Immature natural killer cell (primary cell): ENCODE measurements at places on chromosomes 6 and 20. TPM values are rescaled to one million over a fixed set of nuclear protein-coding genes. Genes with fewer than 3 reads are reported as not detected.

Gene ELOVL4
- 0.34 TPM for polyA plus RNA-seq

DNA sequence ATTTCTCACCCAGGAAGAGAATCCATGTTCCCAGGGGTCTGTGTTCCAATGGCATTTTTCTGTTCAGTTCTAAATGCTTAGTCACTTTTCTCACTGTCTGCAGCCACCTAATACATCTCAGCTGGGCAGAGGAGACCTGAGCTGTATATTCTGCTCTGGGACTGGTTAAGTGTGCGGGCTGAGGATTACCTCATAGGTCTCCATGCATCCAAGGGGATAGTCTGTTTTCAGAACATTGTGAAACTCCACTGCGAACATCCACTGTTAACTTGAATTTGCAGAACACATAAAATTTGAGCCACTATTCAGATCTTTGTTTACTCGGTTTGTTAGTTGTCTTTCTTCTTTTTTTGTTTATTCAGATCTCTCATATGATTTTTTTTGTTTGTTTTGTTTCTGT lies 947.1 kb downstream of the TFAP2A start:
- DNase-seq = no peak
- H3K27ac ChIP-seq = no peak overlapping the region
- no peak overlapping the region for H3K4me3 ChIP-seq
- H3K27me3 ChIP-seq = no peaks in the 10 kb centered on the region
- no peaks in the 10 kb centered on the region for H3K4me1 ChIP-seq
- H3K36me3 ChIP-seq = no peaks in the 10 kb centered on the region

Gene HLA-DOA
- 5.2 TPM for polyA plus RNA-seq

Gene NKX2-2
- polyA plus RNA-seq = not detected

DNA sequence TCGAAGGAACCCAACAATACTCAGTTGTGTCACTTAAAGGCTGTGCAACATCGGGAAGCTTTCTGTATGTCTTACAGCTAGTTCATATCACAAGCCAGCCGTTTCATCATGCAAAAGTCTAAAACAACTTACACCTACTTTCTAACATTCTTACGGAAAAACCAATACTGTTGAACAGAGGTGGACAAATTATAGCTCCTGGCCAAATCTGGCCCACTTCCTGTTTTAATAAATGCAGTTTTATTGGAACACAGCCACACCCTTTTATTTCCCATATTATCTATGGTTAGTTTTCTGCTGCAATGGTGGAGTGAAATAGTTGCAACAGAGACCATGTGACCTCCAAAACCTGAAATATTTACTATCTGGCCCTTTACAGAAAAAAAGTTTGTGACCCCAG lies 46.6 kb downstream of the MYB start:
- no peak overlapping the region for H3K4me3 ChIP-seq
- H3K27ac ChIP-seq = no peak overlapping the region
- H3K4me1 ChIP-seq = peaks cover 7% of the 10 kb centered on the region
- no peaks in the 10 kb centered on the region for H3K36me3 ChIP-seq
- H3K27me3 ChIP-seq = no peaks in the 10 kb centered on the region

DNA sequence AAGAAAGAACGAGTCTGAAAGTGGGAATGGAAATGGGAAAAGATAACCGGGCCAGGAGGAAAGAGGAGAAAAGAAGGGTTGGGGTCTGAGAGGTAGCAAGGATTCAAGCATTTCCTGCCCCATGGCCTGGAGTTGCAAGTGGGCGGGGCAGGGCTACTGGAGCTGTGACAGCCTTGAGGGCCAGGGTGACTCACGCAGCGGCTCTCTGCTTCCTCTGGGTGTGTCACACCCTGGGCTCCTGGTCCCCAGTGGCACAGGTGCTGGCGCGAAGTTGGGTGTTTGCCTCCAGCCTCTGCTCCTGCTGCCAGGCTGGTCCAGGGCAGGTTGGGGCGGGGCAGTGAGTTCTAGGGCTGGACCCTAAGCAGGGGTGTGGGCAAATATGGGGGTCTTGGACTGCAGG lies 3.3 kb upstream of the ULBP3 start:
- H3K36me3 ChIP-seq = no peaks in the 10 kb centered on the region
- H3K4me1 ChIP-seq = peaks cover 15% of the 10 kb centered on the region
- no peak overlapping the region for H3K4me3 ChIP-seq
- no peak overlapping the region for H3K27ac ChIP-seq
- no peak for DNase-seq

Gene RIPPLY2
- polyA plus RNA-seq = not detected

Gene GABRR1
- not detected for polyA plus RNA-seq

Gene PKIB
- 2.1 TPM for polyA plus RNA-seq

DNA sequence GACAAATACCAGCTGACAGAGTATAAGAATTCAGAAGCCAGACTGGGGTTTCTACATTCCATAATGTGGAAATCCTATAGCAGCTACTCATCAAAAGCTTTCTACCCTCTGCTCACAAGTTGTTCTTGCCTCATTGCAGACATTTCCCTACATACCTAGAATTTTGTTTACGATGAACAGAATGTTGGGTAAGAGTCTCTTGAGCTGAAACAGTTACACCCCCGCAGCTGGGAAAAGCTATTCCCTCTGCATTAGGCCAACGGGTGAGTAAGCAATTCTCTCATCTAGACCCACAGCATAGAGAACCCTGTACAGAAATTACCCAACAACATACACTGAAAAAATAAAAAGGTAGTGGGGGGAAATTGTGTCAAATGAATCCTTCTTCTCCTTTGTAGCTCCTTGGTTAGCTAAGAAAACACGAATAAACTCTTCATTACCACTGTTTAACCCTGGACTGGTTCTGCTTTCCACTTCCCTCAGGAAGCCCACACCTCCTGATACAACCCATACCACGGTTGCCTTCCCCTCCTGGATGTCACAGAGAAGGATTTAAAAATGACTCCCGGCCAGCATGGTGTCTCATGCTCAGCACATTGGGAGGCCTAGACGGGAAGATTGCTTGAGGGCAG lies 215.0 kb upstream of the SHLD1 start:
- H3K27ac ChIP-seq = no peak overlapping the region
- H3K27me3 ChIP-seq = no peaks in the 10 kb centered on the region
- H3K4me1 ChIP-seq = peaks cover 16% of the 10 kb centered on the region
- DNase-seq = no peak
- no peak overlapping the region for H3K4me3 ChIP-seq

DNA sequence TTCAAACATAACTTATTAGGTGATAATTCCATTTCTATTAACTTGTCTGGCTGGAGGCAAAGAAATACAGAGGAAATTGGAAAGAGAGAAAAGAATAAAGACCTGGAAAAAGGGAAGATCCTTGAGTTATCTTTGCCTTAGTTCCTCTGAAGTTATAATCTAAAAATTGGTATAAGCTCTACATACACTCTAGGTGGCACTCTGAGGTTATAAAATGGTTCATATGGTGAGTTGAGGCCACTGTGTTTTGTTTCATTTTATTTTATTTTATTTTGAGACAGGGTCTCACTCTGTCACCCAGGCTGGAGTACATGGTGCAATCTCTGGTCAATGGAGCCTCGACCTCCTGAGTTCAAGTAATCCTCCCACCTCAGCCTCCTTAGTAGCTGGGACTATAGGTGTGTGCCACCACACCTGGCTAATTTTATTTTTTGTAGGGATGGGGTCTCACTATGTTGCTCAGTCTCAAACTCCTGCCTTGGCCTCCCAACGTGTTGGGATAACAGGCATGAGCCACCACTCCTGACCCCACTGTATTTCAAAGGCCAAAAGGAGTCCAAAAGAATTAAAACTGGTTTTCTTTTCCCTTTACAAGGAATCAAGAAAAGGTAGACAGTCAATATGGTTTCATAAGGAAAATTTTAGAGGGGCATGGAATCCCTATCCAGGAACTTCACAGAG lies 19.4 kb downstream of the GPX6 start:
- H3K4me1 ChIP-seq = no peaks in the 10 kb centered on the region
- H3K36me3 ChIP-seq = no peaks in the 10 kb centered on the region
- peaks cover 1% of the 10 kb centered on the region for H3K27me3 ChIP-seq

Gene EYS
- not detected for polyA plus RNA-seq

DNA sequence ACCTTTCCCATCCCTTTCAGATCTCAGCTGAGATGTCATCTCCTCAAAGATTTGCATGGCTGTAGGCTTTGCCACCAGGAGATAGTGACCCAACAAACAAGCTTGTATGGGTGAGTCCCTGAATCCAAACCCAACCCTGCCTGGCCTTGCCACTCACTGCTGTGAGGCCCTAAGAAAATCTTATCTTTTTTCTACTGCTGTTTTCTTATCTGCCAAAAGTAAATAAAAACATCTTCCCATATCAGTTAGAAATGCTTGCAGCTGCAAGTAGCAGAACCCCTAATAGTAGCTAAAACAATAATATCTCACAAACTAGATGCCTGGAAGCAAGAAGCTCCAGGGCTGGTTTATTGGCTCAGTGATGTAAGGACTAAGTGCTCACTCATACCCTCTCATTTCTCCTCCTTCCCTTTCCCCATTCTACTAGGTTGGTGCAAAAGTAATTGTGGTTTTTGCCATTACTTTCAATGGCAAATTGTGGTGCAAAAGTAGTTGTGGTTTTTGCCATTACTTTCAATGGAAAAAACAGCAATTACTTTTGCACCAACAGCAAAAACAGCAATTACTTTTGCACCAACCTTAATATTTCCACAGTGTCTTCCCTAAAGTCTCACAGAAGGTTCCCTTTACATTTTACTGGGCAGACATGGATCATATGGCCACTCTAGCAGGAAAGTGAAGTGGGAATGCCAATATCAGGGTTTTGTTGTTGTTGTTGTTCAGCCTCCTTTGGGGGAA lies 56.7 kb upstream of the PSMF1 start:
- no peak overlapping the region for H3K4me3 ChIP-seq
- H3K27me3 ChIP-seq = peaks cover 5% of the 10 kb centered on the region
- peaks cover 12% of the 10 kb centered on the region for H3K36me3 ChIP-seq
- DNase-seq = no peak

- H3K4me1 ChIP-seq = peaks cover 10% of the 10 kb centered on the region
- H3K27ac ChIP-seq = no peak overlapping the region
- no peak for DNase-seq
- no peak overlapping the region for H3K4me3 ChIP-seq
- peaks cover 2% of the 10 kb centered on the region for H3K27me3 ChIP-seq
Observed at GRCh38 chr6:105898286-105898685, 187.8 kb upstream of the PRDM1 start.

GRCh38 chr20:20525756-20526155 lies 157.9 kb downstream of the INSM1 start:
- H3K4me1 ChIP-seq = no peaks in the 10 kb centered on the region
- H3K27ac ChIP-seq = no peak overlapping the region
- no peak for DNase-seq
- peaks cover 8% of the 10 kb centered on the region for H3K36me3 ChIP-seq
- H3K27me3 ChIP-seq = no peaks in the 10 kb centered on the region

Gene ERVFRD-1
- polyA plus RNA-seq = not detected

- no peak for DNase-seq
- H3K27me3 ChIP-seq = peaks cover 2% of the 10 kb centered on the region
- H3K4me3 ChIP-seq = no peak overlapping the region
- H3K4me1 ChIP-seq = peaks cover 4% of the 10 kb centered on the region
- H3K36me3 ChIP-seq = peaks cover 6% of the 10 kb centered on the region
Observed at GRCh38 chr6:154878871-154879491, 116.1 kb upstream of the TIAM2 start.

DNA sequence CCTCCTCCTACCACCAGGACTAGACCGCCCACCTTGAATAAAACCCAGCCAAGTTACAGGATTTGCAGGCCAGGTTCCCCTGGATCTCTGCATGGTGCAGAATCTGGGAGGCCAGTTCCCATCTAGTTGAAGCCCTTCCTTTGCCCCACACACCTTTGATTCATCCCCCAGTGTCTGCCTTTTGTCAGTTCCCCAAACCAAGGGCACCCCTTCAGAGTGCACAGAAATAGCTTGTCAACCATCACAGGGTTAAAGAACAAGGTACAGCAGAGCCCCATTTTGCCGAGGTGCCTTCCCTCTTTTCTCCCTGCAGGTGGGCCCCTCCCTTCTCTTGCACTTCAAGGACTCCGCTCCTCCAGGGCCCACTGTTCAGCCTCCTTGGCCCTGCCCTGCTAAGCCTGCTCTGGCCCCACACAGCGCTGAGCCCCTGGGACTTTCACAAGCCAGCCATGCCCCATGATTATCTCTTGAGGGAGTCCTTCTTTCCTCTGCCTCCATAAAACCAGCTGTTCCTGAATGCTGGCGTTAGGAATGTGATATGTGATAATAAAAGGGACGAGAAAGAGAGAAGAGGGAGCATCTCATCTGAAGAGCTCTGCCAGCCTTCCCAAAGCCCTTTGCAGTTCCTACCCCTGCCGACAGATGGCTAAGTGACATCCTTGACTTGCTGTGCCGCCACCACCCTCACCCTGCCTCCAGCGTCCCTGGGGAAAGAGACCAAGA lies 280.3 kb downstream of the CDC5L start:
- H3K4me1 ChIP-seq = no peaks in the 10 kb centered on the region
- H3K27me3 ChIP-seq = peaks cover 1% of the 10 kb centered on the region
- no peak overlapping the region for H3K4me3 ChIP-seq
- H3K36me3 ChIP-seq = no peaks in the 10 kb centered on the region

Gene DTNBP1
- polyA plus RNA-seq = 86.4 TPM

GRCh38 chr6:119067091-119067490 lies 11.4 kb downstream of the FAM184A start:
- no peaks in the 10 kb centered on the region for H3K27me3 ChIP-seq
- no peak for DNase-seq
- no peak overlapping the region for H3K4me3 ChIP-seq
- H3K27ac ChIP-seq = no peak overlapping the region
- H3K36me3 ChIP-seq = no peaks in the 10 kb centered on the region

GRCh38 chr6:158654960-158655489 lies 5.2 kb downstream of the SYTL3 start:
- peak overlapping the region; percentile 100 for H3K27ac ChIP-seq
- H3K27me3 ChIP-seq = peaks cover 36% of the 10 kb centered on the region
- peaks cover 81% of the 10 kb centered on the region for H3K4me1 ChIP-seq
- no peak for DNase-seq

- H3K4me3 ChIP-seq = peak overlapping the region; percentile 68
- H3K4me1 ChIP-seq = peaks cover 28% of the 10 kb centered on the region
- DNase-seq = peak; percentile 5
Observed at GRCh38 chr6:151690303-151690702, 117.2 kb upstream of the ESR1 start.
